ENCODE measurements at places on chromosomes 11 and 22.

DNA sequence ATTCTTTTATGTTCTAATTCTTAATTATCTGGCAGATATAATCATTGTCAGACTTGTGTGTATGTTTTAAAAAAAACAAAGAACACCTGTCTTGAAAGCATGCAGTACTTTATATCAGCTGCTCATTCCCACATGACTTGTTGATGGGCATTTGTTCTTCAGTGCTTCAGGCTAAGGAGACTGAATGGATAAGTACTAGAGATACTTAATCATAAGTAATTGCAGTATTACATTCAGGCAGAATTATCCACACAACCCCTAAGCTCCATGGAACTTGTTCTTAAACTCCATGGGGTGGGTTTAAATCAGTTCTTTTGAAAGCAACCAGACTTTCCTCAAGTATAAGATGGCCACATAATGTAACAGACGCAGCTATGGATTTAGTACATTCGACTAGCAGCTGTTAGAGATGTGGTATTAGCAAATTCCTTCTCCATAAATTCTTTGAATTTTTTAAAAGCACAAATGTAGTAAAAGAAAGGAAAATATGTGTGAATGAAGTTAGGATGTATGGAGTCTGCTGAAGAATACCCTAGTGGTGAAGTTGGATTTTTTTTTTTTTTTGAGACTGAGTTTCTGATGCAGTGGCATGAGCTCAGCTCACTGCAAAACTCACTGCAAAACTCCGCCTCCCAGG lies 3.0 kb downstream of the JAM3 start:
- no peak for DNase-seq

GRCh38 chr11:122706291-122707088 lies 51.0 kb downstream of the UBASH3B start:
- no peak for DNase-seq

- no peak for DNase-seq
These were observed 6.1 kb downstream of the MICAL2 start for GRCh38 chr11:12116425-12117032.

DNA sequence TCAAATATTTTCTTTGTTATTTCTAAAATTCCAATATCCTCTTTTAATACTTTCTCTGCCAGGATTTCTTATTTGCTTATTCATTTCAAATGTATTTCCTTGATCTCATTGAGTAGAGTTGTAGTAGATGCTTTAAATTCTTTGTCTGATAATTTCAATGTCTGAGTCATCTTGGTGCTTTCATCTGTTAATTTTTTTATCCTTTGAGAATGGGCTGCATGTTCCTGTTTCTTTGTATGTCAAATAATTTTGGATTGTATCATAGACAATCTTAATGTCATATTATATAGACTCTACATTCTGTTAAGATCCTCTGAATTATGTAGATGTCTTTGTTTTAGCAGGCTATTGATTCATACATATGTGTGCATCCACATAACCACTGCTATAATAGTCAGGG lies 57.5 kb downstream of the MYEOV start:
- no peak for DNase-seq

- no peak for DNase-seq
These were observed 61.8 kb downstream of the SMIM38 start for GRCh38 chr11:69217276-69218105.

DNA sequence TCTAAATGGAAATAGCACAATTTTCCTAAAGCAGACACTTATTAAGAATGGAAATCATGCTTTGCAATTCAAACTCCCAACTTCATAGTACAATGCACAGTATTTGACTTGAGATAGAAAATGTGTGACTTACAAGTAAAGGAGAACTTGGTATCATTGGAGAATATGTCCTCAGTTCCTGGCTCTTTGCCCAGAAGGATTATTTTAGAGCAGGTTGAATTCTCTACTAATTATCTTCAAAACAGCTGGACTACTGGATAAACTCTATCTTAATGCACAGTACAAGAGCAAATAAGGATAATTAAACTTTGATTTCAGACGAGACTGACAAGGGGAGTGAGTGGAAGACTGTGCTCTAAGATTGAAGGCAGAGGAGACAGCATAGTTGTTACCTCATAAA lies 839.4 kb downstream of the OPCML start:
- no peak for DNase-seq

GRCh38 chr11:124085583-124085982 lies 29.7 kb upstream of the VWA5A start:
- no peak for DNase-seq
